ENCODE measurements at places on chromosomes 5 and 9. TPM values are rescaled to one million over a fixed set of nuclear protein-coding genes. Genes with fewer than 3 reads are reported as not detected.

DNA sequence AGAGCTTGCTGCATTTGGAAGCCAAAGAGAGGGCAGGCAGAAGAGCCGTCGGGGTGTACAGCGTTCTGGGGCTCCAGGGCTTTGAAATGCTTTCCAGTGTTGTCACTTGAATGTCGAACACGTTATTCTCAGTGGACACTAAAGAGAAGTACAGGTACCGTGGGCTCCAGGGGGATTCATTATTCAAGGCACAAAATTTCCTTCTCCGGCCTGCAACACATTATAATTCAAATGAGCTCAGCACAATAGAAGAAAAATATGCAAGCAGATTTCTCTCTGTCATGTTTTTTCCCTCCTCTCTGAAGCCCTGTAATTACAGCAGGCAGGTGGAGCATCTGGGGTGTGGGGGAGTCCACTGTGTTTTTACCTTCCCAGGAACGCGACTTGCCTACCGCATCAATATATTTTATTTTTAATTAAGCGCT lies 293.1 kb downstream of the ZSWIM6 start:
- H3K27me3 ChIP-seq, result peaks cover 24% of the 10 kb centered on the region
- peaks cover 21% of the 10 kb centered on the region for H3K4me1 ChIP-seq
- no peaks in the 10 kb centered on the region for H3K36me3 ChIP-seq

GRCh38 chr9:137606734-137607138 lies 1.2 kb downstream of the ARRDC1 start:
- no peaks in the 10 kb centered on the region for H3K36me3 ChIP-seq
- peak overlapping the region; percentile 90 for H3K27ac ChIP-seq
- peaks cover 64% of the 10 kb centered on the region for H3K4me1 ChIP-seq

GRCh38 chr5:3033033-3033755 lies 281.7 kb upstream of the IRX2 start:
- no peak overlapping the region for H3K27ac ChIP-seq
- no peaks in the 10 kb centered on the region for H3K27me3 ChIP-seq
- no peak for DNase-seq
- no peaks in the 10 kb centered on the region for H3K36me3 ChIP-seq

The DNAI1 gene
- total RNA-seq, result 4.1 TPM
